Astrocyte (in vitro differentiated cells and primary cell): ENCODE measurements at places on chromosomes 13 and 19.

DNA sequence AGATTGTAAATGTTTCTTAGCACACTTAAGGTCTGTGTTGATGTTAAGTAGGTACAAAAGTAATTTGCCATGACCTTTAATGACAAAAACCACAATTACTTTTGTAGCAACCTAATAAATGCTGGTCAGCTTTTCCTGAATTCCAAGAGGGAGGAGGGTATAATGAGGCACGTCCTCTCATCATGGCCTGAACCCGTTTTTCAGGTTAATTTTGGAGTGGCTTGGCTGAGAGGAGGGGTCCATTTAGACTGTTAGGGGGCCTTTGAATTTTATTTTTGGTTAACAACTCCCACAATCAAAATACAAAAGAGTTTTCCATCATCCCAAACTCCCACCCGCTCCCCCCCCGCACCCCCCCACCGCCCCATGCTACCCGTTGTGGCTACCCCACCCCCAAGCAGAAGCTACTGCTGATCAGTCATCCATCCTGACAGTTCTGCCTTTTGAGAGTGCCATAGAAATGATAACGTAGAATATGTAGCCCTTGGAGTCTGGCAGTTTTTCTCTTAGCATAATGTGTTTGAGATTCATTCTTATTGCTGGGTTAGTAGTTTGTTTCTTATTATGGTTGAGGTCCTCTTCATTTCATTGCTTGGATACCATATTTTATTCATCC lies 14.4 kb upstream of the PLEKHF1 start:
- no peak for DNase-seq

GRCh38 chr13:35690581-35691207 lies 214.2 kb upstream of the MAB21L1 start:
- DNase-seq, result peak; percentile 42

GRCh38 chr19:28497137-28497536 lies 715.8 kb downstream of the UQCRFS1 start:
- DNase-seq, result peak; percentile 85

DNA sequence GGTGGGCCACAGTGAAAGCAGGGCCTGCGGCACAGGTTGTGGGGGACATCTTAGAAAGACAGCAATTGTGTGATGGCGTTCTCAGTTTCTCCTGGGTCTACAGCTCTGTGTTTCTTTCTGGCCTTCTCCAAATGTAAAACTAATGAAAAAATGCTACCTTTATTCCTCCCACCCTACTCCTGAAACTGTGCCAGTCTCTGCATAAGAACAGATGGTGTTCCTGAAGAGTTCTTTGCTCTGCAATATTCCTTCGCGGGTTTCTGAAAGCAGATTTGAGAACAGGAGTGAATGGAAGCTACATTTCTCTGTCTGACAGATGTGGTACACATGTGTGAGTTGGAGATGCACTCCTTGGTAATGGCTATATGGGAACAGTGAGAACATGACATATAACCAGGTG lies 18.0 kb upstream of the LRCH1 start:
- no peak for DNase-seq

GRCh38 chr13:37026771-37027170 lies 26.2 kb downstream of the EXOSC8 start:
- DNase-seq, result no peak

GRCh38 chr13:51280379-51280940 lies 58.3 kb downstream of the FAM124A start:
- DNase-seq, result no peak
